Stomach (tissue), 19 donors: ENCODE measurements at places on chromosomes 16 and 17.

DNA sequence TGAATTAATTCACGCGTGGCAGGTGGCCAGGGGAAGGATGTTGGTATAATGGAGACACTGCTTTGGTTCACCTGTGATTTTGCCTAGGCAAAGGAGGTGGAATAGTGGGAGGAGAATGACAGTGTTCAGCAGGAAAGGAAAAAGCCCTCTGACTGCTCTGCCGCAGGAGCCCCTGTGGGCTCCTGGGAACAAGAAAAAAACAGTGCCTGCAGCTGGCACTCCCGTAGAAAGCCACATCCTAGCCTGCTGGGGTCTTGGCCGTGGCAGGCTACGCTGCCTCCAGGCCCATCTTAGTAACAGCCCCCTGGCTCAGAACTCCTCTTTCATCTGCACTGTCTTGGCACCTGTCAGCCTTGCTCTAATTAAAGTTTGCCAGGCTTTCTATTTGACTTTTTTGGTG is 20.6 kb downstream of the ADORA2B start:
- no peak for DNase-seq
- peak overlapping the region; percentile 65 for H3K27ac ChIP-seq
- no peak overlapping the region for H3K4me3 ChIP-seq
- H3K36me3 ChIP-seq, result no peaks in the 10 kb centered on the region
- H3K27me3 ChIP-seq, result no peaks in the 10 kb centered on the region
- peaks cover 23% of the 10 kb centered on the region for H3K4me1 ChIP-seq

DNA sequence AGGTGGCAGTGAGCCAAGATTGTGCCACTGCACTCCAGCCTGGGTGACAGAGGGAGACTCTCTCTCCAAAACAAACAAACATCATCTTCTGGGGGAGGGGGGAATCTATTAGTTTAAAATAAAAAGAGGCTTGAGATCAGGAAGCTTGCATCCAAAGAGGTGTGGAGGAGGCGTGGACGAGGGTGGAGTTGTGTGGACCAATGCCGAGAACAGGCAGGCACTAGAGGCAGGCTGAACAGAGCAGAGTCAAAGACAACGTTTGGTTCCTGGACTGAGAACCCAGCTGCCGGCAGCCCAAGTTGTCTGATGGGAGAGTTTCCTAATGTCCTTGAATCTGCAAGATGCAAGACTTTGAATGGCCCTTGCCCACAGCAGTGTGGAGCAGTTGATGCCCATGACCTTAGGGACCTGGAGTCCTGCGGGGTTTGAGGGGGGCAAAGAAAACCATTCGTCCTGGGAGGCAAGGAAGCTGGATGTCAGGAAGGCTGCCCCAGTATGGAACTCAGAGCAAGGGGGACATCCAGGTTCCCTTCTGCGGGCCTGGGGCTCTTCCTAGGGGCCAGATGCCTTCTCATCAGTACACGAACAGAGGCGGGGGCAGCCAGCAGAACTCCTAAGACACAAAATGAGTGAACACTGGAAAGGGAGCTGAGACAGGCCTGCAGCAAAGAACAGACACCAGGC is 9.2 kb downstream of the TBC1D16 start:
- DNase-seq, result peak; percentile 67
- H3K36me3 ChIP-seq, result no peaks in the 10 kb centered on the region
- no peaks in the 10 kb centered on the region for H3K27me3 ChIP-seq
- H3K27ac ChIP-seq, result peak overlapping the region; percentile 44

GRCh38 chr17:40372031-40372430 is 7.5 kb upstream of the GJD3 start:
- H3K4me1 ChIP-seq, result no peaks in the 10 kb centered on the region
- no peaks in the 10 kb centered on the region for H3K36me3 ChIP-seq
- no peak for DNase-seq
- no peak overlapping the region for H3K27ac ChIP-seq
- H3K4me3 ChIP-seq, result no peak overlapping the region

GRCh38 chr16:72728516-72728915 is 319.4 kb downstream of the ZFHX3 start:
- no peak overlapping the region for H3K4me3 ChIP-seq
- H3K36me3 ChIP-seq, result no peaks in the 10 kb centered on the region
- no peaks in the 10 kb centered on the region for H3K27me3 ChIP-seq
- DNase-seq, result no peak

DNA sequence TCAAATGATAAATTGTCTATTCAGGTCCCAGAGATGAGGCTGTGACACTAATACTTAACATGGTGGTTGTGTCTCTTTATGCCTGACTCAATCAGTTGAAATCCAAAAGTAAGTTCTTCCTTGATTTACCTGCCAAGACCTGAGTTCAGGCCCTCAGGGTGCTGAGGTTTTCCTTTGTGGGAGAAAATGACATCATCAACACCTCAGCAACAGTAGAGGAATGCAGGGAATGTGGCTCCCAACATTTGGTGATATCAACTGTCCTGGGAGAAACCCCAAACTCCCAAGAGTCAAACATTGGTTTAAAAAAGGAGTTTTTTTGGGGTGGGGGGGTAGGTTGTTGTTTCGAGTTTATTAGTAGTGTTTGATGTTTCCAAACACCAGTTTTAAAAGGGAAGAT is 14.7 kb downstream of the RNF43 start:
- no peak overlapping the region for H3K4me3 ChIP-seq
- no peak overlapping the region for H3K27ac ChIP-seq
- no peaks in the 10 kb centered on the region for H3K27me3 ChIP-seq
- H3K4me1 ChIP-seq, result no peaks in the 10 kb centered on the region

GRCh38 chr16:56269281-56269680 is 78.0 kb downstream of the GNAO1 start:
- no peaks in the 10 kb centered on the region for H3K4me1 ChIP-seq
- H3K27me3 ChIP-seq, result no peaks in the 10 kb centered on the region
- H3K4me3 ChIP-seq, result no peak overlapping the region
- peak overlapping the region; percentile 90 for H3K27ac ChIP-seq

GRCh38 chr17:67258821-67259468 is 13.9 kb upstream of the HELZ start:
- DNase-seq, result no peak
- H3K4me1 ChIP-seq, result no peaks in the 10 kb centered on the region
- H3K27me3 ChIP-seq, result no peaks in the 10 kb centered on the region
- H3K27ac ChIP-seq, result peak overlapping the region; percentile 20
